ENCODE measurements at places on chromosomes 5 and 9.

DNA sequence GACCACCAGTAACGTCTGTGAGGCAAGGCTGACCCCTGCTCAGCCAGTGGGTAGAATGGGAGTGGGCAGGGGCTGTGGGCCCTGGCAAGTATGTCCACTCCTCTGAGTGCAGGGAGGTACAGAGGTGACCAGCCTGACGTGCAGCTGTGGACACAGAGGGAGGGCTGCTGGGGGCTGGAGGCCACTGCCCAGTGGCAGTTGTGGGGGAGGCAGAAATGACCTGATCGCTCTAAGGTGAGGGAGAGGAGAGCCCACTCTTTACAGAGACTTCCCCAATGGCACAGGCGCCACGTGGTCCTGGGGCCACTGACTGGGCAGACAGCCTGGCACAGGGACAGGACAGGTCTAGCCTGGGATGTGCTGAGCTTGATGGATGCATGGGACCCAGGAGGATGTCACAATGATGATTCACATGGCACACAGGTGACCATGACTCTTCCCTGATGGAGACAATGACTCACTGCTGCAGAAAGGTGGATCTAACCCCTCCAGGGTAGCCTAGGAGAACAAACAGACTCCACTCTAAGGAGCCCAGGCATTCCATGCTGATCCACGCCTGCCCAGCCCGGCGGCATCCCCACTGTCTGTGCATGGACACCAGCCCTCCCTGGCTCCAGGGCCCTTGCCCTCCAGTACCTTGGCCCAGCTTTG lies 7.7 kb downstream of the LPCAT1 start:
- no peak for DNase-seq

- no peak for DNase-seq
Measured at GRCh38 chr9:17623965-17624364, 45.1 kb downstream of the SH3GL2 start.

GRCh38 chr5:43728581-43728980 lies 125.6 kb downstream of the NNT start:
- DNase-seq = no peak

DNA sequence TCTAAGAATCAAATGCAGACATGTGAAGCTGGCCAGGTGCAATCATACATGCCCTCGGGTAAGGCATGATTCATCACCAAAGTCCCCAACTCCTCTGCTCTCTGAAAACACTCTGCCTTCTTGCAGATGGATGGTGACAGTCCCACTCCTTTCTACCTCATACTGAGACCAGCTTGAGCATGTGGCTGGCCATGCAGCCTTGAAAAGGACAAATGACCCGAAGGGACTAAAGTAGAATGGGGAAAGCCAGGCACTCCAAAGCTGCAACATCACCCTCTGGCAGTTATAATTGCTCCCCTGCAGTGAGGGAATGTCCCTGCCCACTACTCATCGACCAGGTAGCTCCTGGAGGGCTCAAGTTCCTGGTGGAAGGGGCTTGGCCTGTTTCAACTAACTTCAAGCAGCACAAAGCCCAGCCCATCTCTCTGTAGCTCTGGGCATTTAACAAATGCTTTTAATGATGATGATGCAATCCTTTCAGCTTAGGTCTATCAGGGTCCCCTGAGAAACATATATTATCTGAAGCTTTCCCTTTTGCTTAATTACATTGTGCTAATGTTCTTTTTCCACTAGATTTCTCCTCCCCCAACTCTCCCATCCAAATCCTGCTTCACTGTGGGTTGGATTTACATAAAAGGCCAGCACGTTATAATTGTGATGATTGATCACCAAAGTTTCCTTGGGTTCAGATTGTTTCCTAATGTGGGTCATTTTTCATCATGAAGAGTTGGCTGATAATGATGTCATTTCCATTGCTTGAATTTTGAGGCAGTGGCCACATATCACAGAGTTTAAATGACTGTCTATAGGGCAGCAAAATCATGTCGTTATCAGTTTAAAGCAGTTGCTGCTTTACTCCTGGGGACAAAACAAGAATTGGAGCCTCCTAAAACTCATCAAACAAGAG lies 436.5 kb upstream of the SLC30A5 start:
- DNase-seq = no peak

DNA sequence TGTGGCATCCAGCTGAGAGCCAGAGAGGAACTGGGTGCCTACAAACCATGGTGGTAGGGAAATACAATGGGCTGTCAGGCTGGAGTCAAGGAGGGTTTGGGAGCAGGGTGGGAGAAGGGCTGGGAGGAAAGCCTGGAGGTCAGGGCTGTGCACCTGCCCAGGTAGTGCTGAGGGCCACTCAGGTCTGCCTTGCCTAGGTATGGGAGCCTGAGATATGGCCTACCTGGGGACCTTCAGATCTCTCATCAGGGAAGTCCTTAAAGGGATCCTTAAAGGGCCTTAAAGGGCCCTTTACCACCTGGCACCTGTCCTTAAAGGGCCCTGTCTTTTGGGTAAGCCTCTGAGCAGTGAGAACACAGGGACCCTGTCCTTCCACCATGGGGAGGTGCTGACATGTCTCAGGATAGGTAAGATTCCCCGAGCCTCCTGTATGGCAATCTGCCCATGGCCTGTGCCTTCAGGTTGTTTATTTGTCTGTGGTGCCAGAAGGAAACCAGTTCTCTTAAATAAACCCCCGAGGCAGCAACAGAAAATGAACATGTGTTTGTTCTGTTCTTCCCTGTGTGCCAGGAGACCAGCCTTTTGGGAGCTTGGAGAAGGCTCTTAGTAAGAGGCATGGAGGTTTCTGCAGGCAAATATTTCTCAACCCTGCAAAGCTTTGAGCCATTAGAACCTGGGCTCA lies 23.3 kb downstream of the SLC25A48 start:
- no peak for DNase-seq

GRCh38 chr5:95817430-95817829 lies 5.1 kb downstream of the GLRX start:
- no peak for DNase-seq

DNA sequence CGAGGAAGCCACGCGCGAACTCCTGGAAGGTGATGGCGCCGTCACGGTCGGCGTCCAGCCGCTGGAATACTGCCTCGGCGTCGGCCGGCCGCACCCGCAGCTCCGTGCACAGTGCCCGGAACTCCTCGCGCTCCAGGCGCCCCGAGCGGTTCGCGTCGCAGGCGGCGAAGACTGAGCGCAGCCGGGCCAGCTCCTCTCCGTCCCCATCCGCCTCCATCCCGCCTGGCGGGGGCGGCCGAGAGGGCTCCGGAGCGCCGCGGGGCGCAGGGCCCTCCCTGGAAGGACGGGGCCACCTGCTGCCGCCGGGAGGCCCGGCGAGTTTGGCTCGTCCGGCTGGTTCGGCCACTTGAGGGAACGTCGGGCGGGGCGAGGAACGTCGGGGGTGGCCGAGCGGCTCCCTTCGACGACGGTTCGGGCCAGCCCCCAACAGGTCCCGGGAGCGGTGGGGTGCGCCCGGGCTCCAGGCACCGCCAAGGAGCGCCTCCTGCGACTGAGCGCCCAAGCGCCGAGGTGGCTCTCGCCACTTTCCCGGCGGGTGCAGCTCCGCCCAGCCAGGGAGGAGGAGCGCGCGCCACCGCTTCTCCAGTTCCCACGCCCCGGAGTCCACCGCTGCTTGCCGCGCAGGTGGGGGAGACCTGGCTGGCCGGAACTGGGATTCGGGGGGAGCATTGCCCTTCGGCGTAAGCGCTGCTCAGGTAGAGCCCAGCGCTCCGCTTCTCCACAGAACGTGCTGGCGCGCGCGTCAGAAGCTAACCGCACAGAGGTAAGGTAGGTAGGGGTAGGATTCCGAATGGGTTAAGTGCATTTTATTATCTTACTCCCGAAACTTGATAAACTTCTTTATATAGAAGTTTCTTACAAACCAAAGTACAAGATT lies at the start of gene RASEF:
Gene RASEF, minus strand, starts transcription at position 492 of the 877 bp plus-strand sequence. Its CDS starts 275 bp downstream, at position 217.
- no peak for DNase-seq

GRCh38 chr5:81768935-81769452 lies 18.1 kb upstream of the SSBP2 start:
- DNase-seq = no peak

- no peak for DNase-seq
Measured at GRCh38 chr5:6602441-6602840, 30.4 kb downstream of the NSUN2 start.

- no peak for DNase-seq
Measured at GRCh38 chr5:103216697-103217096, 41.9 kb upstream of the MACIR start.

GRCh38 chr9:98101868-98102273 lies 17.2 kb downstream of the TRIM14 start:
- DNase-seq = peak; percentile 65

GRCh38 chr5:62701036-62701435 lies 122.4 kb downstream of the LRRC70 start:
- no peak for DNase-seq

DNA sequence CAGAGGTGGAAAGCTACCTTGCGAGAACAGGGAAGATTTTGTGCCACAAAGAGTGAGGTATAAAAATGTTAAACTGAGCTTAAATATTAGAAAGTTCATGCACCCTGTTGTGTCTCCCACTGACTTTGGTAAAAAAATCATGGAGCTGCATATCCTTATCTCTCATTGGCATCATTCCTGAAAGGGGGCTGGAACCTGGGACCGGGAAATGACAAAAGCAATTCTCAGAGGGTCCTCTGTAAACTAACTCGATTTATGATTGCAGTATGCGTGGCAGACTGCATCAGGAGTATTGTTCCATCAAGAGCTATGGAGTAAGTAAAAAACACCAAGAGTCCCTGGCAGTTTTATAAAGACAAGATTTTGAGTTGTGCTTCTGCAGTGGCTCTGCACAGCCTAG lies 148.8 kb downstream of the DCP2 start:
- DNase-seq = no peak

GRCh38 chr9:95185956-95186355 lies 131.6 kb downstream of the FANCC start:
- DNase-seq = no peak

GRCh38 chr9:76987594-76988200 lies 31.8 kb upstream of the FOXB2 start:
- DNase-seq = no peak

DNA sequence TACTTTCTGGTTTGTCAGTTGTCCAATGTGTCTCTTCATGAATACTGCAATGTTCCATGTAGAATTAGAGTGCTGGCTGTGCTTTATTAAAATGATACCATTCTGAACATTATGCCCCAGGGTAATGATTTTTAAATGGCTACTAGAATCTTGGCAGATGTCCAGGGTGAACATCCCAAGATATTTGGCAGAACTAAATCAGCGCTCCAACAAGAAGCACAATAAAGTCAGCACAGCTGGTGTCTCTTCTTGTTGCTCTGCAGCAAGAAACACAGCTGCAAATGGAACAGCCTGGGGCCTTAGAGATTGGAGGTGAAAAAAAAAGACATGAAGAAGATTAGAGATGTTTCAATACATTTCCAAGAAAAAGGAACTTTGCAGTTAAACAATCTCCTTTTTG lies 248.3 kb downstream of the CDH18 start:
- DNase-seq = no peak

- no peak for DNase-seq
Measured at GRCh38 chr5:55541056-55541635, 6.4 kb upstream of the PLPP1 start.

All from activated T-cell treated with anti-CD3 and anti-CD28 coated beads for 48 hours (primary cell).